ENCODE measurements at places on chromosomes 2 and 18. TPM values are rescaled to one million over a fixed set of nuclear protein-coding genes. Genes with fewer than 3 reads are reported as not detected.

Gene SIX3
- total RNA-seq: not detected

Gene NBAS
- total RNA-seq: 39.1 TPM

DNA sequence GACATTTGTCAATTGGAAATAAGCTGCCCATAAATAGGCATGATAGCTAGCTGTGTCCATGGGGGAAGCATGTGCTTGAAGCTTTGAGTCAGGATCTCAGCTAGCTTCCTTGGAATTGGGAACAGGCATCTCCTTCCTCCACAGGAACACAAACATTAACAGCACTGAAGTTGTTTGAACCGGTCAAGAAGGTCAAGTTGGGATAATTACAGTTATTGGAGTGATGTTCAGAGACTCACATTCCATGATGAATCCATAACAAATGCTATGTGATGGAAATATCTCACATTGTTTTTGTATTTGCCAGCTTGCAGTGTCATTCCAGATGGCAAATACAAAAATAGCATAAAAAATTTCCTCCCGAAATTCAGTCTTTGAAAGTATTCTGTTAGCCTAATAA lies 347.6 kb upstream of the SMIM21 start:
- DNase-seq: no peak
- no peak overlapping the region for H3K27ac ChIP-seq
- H3K4me1 ChIP-seq: no peaks in the 10 kb centered on the region
- H3K4me3 ChIP-seq: no peak overlapping the region
- no peaks in the 10 kb centered on the region for H3K27me3 ChIP-seq
- H3K36me3 ChIP-seq: no peaks in the 10 kb centered on the region

Gene SULT1C4
- 9.8 TPM for total RNA-seq

Gene FAP
- total RNA-seq: 0.71 TPM

DNA sequence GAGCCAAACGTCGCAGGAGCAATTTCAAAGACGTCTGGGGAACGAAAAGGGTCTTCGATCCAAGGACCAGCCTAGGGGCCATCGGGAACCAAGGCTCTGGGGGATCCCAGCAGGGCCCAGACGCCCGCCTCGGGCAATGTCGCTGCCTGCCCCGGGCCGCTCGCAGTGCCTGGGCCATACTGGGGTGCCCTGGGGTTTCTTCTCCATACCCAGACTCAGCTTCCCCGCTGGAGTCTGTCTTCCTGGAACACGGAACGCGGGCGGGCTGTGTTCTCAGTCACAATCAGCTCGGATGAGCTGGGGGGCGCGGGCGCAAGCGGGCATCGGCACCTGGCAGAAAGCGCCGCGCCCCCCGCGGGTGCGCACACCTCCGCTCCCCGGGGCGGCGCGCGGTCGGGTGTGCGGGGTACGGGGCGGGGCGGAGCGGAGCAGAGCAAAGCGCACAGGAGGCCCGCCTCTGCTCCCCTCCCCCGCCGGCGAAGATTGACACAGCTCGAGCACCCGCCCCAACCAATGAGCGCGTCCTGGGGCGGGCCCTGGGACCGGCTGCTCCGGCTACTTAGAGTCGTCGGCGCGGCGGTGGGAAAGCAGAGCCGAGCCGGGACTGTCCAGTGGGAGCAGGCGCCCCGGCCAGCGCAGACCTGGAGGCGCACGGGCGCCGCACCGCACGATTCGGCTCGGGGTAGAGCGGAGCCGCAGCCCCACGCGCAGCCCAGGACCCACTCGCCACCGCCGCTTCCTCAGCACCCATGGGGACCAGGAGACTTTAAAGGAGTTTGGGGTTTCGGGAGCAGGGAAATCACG lies at the start of gene LRATD1:
TSS of gene LRATD1 (plus strand) at position 585 of the 804 bp plus-strand sequence. CDS start 1,263 bp downstream, outside the sequence.
- no peaks in the 10 kb centered on the region for H3K36me3 ChIP-seq
- H3K27ac ChIP-seq: no peak within 1 kb of the TSS
- no peaks in the 10 kb centered on the region for H3K27me3 ChIP-seq
- peak within 1 kb of the TSS; percentile 21 for H3K4me3 ChIP-seq
- DNase-seq: peak; percentile 61
- peaks cover 42% of the 10 kb centered on the region for H3K4me1 ChIP-seq

Gene C2orf72
- not detected for total RNA-seq

Gene PROM2
- 0.11 TPM for total RNA-seq

Gene TTL
- 32.4 TPM for total RNA-seq

- no peak overlapping the region for H3K27ac ChIP-seq
- H3K4me3 ChIP-seq: no peak overlapping the region
- no peaks in the 10 kb centered on the region for H3K4me1 ChIP-seq
- DNase-seq: no peak
Measured at GRCh38 chr2:64218137-64218802, 74.0 kb upstream of the PELI1 start.

DNA sequence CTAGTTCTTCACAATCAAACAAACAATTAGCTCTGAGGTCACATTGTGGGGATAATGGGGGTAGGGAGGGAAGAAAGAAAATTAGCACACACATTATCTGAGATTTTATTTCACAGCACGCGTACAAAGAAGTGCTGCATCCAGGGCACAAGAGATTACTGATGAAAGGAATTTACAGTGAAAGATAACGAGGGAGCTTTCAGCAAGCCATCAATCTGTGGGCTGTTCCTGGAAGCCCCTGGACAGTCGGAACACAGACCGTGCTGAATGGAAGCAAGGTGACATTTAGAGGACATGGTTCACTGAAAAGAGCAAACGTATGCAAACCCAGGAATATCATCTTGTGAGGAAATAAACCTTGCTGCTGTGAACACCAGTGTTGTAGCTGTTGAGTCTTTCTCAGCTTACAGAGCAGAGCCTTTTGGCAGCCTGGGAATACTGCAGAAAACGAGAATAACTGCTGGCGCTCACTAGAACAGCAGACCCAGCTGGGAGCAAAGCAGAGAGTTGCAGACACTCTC lies 63.2 kb downstream of the SCG2 start:
- no peaks in the 10 kb centered on the region for H3K4me1 ChIP-seq
- peak overlapping the region; percentile 3 for H3K27ac ChIP-seq
- no peaks in the 10 kb centered on the region for H3K36me3 ChIP-seq
- DNase-seq: no peak
- no peaks in the 10 kb centered on the region for H3K27me3 ChIP-seq

- H3K27ac ChIP-seq: no peak overlapping the region
- H3K27me3 ChIP-seq: no peaks in the 10 kb centered on the region
- no peaks in the 10 kb centered on the region for H3K4me1 ChIP-seq
- H3K36me3 ChIP-seq: no peaks in the 10 kb centered on the region
Measured at GRCh38 chr18:68150961-68151360, 563.9 kb downstream of the TMX3 start.

DNA sequence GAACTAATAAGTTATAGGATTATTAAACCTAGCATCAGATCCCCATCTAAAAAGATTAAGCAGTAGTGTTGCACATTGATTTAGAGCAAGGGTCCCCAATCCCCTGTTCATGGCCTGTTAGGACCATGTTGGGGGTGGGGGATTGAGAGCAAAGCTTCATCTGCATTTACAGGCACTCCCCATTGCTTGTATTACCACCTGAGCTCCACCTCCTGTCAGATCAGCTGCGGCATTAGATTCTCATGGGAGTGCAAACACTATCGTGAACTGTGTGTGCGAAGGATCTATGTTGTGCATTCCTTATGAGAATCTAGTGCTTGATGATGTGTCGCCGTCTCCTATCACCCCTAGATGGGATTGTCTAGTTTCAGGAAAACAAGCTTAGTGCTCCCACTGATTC lies 18.4 kb upstream of the PSD4 start:
- no peaks in the 10 kb centered on the region for H3K27me3 ChIP-seq
- H3K27ac ChIP-seq: no peak overlapping the region
- no peaks in the 10 kb centered on the region for H3K36me3 ChIP-seq
- DNase-seq: no peak
- H3K4me1 ChIP-seq: no peaks in the 10 kb centered on the region
- no peak overlapping the region for H3K4me3 ChIP-seq

- H3K27ac ChIP-seq: no peak overlapping the region
- H3K27me3 ChIP-seq: no peaks in the 10 kb centered on the region
- no peaks in the 10 kb centered on the region for H3K36me3 ChIP-seq
- DNase-seq: no peak
- no peaks in the 10 kb centered on the region for H3K4me1 ChIP-seq
Measured at GRCh38 chr2:142750858-142751257, 126.6 kb upstream of the KYNU start.

- H3K27me3 ChIP-seq: no peaks in the 10 kb centered on the region
- H3K4me1 ChIP-seq: no peaks in the 10 kb centered on the region
- peak overlapping the region; percentile 22 for H3K27ac ChIP-seq
- no peak overlapping the region for H3K4me3 ChIP-seq
- H3K36me3 ChIP-seq: no peaks in the 10 kb centered on the region
Measured at GRCh38 chr2:217960351-217960750, 42.4 kb downstream of the TNS1 start.

GRCh38 chr2:100895934-100896685 lies 76.2 kb downstream of the NPAS2 start:
- no peaks in the 10 kb centered on the region for H3K36me3 ChIP-seq
- H3K4me3 ChIP-seq: no peak overlapping the region
- DNase-seq: no peak
- no peaks in the 10 kb centered on the region for H3K4me1 ChIP-seq
- H3K27ac ChIP-seq: peak overlapping the region; percentile 68

GRCh38 chr18:61605376-61606067 lies 272.3 kb downstream of the CDH20 start:
- no peaks in the 10 kb centered on the region for H3K4me1 ChIP-seq
- no peaks in the 10 kb centered on the region for H3K36me3 ChIP-seq
- peak overlapping the region; percentile 50 for H3K4me3 ChIP-seq
- no peaks in the 10 kb centered on the region for H3K27me3 ChIP-seq

- peak overlapping the region; percentile 76 for H3K27ac ChIP-seq
- DNase-seq: peak; percentile 93
- no peaks in the 10 kb centered on the region for H3K4me1 ChIP-seq
- no peak overlapping the region for H3K4me3 ChIP-seq
Measured at GRCh38 chr2:46164529-46165301, 132.5 kb upstream of the EPAS1 start.

DNA sequence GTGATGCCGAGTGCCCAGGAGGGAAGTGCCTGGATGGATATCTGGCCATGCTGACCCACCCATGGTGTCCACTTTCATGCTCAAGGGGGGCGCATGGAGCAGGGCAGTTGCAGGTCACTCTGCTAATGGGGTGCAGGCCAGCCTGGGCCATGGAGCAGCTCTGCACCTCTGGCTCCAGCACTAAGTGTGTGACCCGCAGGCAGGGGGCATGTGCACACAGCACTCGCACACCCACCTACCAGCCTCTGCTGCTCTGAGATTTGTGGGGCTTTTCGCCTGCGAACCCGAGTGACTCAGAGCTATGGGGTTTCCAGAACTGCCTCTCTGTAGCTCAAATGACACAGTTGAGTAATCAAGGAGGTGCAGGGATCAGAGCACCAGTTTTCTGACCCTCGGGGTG lies 66.2 kb downstream of the CYP26B1 start:
- DNase-seq: no peak
- H3K36me3 ChIP-seq: no peaks in the 10 kb centered on the region
- no peaks in the 10 kb centered on the region for H3K4me1 ChIP-seq
- no peaks in the 10 kb centered on the region for H3K27me3 ChIP-seq
- H3K4me3 ChIP-seq: no peak overlapping the region

- H3K4me1 ChIP-seq: no peaks in the 10 kb centered on the region
- H3K36me3 ChIP-seq: no peaks in the 10 kb centered on the region
- no peak overlapping the region for H3K27ac ChIP-seq
Measured at GRCh38 chr2:149218497-149218896, 111.9 kb upstream of the LYPD6 start.

DNA sequence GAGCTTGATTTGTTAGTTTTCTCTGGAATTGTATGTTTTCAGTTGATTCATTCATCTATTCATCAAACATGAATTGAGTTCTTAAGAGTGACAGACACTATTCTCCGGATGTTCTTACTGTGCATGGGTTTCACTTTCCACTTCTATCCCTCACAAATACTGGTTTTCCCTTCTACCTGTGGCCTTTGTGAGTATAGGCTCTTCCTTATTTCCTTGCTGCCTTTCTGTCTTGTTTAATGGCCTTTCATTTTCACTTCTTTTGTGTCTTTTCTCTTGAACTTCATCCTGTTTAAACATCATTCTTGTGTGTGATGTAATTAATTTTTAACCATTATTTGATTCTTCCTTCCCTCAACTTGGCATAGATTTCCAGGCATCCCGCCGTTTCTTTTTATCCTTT lies 90.7 kb downstream of the CRIM1 start:
- H3K27ac ChIP-seq: no peak overlapping the region
- H3K4me1 ChIP-seq: peaks cover 19% of the 10 kb centered on the region
- no peak overlapping the region for H3K4me3 ChIP-seq
- H3K27me3 ChIP-seq: no peaks in the 10 kb centered on the region
- H3K36me3 ChIP-seq: peaks cover 28% of the 10 kb centered on the region
- DNase-seq: no peak

DNA sequence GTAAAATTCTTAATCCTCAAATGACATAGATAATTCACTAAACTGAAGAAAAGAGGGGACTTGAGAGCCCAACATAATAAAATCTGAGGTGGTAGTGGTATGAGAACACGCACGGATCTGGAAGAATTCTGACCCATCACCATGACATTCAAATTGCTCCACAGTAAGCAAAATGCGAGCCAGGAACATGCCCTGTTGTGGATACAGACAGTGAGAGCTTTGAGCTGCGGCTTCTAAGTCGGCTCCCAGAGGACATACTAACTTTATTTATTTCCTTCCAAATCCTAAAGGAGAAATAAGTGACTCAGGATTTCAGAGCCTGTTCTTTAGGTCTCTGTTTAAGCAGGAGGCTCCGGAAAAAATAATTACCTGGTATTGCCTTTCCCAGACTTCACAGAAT lies 143.4 kb upstream of the SMAD7 start:
- peaks cover 11% of the 10 kb centered on the region for H3K4me1 ChIP-seq
- no peaks in the 10 kb centered on the region for H3K27me3 ChIP-seq
- no peak overlapping the region for H3K27ac ChIP-seq
- DNase-seq: no peak
- no peak overlapping the region for H3K4me3 ChIP-seq
